ENCODE measurements at places on chromosomes 12 and 14.

- no peak for DNase-seq
These were observed 80.6 kb downstream of the APAF1 start for GRCh38 chr12:98725476-98726247.

GRCh38 chr14:94823556-94824341 lies 53.8 kb upstream of the GSC start:
- no peak for DNase-seq

DNA sequence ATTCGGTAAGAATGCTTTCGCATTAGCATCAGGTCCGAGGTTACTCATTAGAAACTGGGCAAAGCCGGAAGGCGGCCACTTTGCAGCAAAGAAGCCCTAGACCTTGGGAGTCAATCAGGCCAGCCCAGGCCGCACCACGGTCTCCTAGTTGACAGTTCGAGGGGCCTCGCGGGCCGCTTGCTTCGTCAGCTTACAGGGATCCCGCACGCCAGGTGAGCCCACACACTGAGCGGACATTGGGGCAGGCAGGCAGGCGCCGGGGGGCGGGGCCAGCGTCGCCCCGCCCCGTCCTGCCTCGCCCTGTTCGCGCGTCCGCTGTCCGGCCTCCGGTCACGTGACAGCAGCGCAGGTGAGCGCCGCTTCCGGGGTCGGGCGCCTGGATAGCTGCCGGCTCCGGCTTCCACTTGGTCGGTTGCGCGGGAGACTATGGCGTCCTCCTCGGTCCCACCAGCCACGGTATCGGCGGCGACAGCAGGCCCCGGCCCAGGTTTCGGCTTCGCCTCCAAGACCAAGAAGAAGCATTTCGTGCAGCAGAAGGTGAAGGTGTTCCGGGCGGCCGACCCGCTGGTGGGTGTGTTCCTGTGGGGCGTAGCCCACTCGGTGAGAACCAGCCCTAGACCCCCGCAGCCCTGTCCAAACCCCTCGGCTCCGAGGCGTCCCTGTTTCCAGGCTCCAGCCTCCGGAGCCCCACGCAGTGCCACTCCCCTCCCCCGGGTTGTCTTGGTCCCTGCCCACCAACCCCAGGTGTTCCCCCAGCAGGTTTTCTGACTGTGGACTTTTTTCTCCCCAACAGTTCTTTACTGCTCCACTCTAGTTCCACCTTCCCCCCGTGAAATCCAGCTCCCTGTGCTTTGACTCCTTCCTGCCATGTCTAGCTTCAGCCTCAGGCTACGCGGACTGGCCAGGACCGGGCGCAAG lies at the start of gene PIP4K2C:
PIP4K2C (plus strand) TSS at position 329 of the 918 bp plus-strand sequence; CDS start at position 427, 98 bp downstream.
- DNase-seq = peak; percentile 70

DNA sequence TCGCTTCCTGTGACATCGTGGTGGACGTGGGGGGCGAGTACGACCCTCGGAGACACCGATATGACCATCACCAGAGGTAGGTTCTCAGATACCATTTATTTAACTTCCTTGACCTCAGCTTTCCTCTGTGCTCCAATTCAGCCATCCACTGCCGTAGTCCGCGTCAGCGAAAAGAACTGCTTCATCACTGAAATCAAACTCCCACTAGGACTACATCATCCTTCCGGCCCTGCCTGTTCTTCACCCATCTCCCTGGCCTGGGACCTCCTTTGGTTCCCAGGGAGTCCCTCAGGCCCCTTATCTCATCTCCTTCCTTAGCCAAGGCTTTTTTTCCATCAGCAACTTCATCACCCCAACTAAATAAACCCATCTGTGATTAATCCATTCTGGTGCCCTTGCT lies 692 bp downstream of the MYG1 start:
- no peak for DNase-seq

DNA sequence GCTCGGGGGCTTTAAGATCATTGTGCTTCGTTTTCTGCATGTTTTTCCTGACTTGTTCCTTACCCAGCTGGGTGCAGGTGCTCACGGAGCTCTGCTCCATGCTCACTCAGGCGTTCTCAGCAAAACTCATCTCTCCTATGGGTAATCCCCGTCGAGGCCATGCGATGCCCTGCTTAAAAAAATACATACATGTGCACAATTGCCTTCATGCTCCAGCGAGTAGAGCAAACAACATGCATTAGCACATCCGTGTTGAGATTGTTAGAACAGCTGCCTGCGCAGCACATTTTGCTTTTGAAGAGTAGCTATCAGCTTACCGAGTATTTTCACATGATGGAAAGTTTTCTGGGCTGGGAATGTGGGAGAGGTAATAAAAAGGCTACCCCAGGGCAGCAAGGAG lies 16.2 kb downstream of the AACS start:
- no peak for DNase-seq

All from effector CD8-positive, alpha-beta T cell (primary cell).